ENCODE measurements at places on chromosomes 4 and X. TPM values are rescaled to one million over a fixed set of nuclear protein-coding genes. Genes with fewer than 3 reads are reported as not detected.

GRCh38 chr4:26912810-26913209, 52.2 kb downstream of the STIM2 start:
- no peaks in the 10 kb centered on the region for H3K36me3 ChIP-seq
- no peak overlapping the region for H3K27ac ChIP-seq
- peaks cover 14% of the 10 kb centered on the region for H3K4me1 ChIP-seq

DNA sequence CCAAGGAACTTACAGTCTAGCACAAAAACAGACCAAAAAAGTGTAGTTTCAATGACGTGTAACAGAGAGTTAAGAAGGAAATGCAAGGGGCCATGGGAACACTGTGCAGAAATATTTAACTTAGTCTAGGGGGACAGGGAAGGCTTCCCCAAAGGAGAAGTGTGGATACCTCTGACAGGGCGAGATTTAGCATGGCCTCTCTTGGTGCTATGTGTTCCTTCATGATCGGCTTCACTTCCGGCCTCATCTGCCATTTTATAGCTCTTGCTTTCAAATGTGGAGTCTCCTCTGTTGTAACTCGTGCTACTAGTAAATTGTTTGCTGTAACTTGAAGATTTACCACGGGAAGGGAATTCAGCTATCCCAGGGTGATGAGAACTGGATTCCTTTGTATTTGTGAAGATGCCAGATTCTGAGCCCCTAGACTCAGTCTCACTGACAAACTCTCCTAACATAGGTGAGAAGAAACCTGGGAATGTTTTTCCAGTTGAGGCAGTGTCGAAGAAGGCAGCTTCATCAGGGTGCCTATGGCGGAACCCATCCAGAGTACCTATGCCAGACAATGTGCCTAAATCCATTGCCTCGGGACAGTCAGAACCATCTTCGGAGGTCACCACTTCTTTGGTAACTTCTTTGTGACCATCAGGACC, 5.0 kb downstream of the FGA start:
- no peaks in the 10 kb centered on the region for H3K36me3 ChIP-seq
- no peaks in the 10 kb centered on the region for H3K4me1 ChIP-seq

Gene POF1B
- not detected for polyA plus RNA-seq

Gene TRMT2B
- 7.2 TPM for polyA plus RNA-seq

Gene SLC30A9
- polyA plus RNA-seq: 44.0 TPM
